ENCODE measurements at places on chromosomes 7 and 10.
A peak's percentile ranks its signal among the peaks of the same experiment; 100 is the strongest.

GRCh38 chr7:876077-876971 is at the start of gene GET4:
Gene GET4, plus strand, starts transcription at chr7:876554. Its CDS starts 92 bp downstream, at chr7:876646.
- peak; percentile 93 for DNase-seq

DNA sequence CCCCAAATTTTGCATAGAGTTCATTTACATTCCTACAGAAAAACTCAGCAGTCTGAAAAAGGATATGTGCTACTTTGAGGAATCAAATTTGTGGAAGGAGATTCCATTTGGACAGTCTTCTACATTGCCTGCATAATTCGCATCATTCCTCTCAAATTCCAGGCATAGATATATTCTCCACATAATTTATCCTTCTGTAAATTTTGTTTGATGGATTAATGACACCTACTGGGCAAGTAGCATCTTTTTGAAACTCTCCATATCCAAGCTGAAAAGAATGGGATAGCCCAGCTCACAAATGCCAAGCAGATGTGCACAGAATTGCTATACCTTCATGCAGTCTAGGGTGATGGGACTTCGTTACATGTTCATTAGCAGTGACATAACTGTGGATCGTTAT is 515.3 kb downstream of the AUTS2 start:
- no peak for DNase-seq

- DNase-seq, result no peak
Measured at GRCh38 chr10:44242091-44242490, 142.8 kb downstream of the CXCL12 start.

- DNase-seq, result no peak
Measured at GRCh38 chr10:70479165-70479581, 606 bp downstream of the PALD1 start.

All from C1 segment of cervical spinal cord (tissue), 14 donors.